Activated T-cell treated with anti-CD3 and anti-CD28 coated beads, Interleukin-2, amount 50 U/mL, for 48 hours (primary cell): ENCODE measurements at places on chromosomes 13 and 19.

- no peak for DNase-seq
These were observed 18.9 kb upstream of the IGFL1 start for GRCh38 chr19:46210669-46211068.

- no peak for DNase-seq
These were observed 165.5 kb downstream of the LACC1 start for GRCh38 chr13:44045180-44045562.

DNA sequence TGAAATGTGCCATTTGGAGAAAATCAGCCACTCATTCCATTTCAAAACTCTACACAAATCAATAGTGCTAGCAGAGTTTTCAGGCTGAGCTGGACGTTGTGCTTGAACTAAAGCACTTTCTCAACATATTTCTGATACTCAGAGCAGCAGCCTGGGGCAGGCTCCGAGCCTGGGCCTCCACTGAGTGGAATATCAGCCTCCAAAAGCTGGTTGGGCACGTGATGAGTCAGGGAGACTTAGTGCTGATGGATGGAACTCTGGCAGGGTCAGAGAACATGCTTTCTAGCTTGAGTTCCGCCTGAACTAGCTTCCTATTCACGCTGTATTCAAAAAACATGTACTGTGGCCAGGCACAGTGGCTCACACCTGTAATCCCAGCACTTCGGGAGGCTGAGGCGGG, 85.8 kb upstream of the PCDH8 start:
- no peak for DNase-seq

DNA sequence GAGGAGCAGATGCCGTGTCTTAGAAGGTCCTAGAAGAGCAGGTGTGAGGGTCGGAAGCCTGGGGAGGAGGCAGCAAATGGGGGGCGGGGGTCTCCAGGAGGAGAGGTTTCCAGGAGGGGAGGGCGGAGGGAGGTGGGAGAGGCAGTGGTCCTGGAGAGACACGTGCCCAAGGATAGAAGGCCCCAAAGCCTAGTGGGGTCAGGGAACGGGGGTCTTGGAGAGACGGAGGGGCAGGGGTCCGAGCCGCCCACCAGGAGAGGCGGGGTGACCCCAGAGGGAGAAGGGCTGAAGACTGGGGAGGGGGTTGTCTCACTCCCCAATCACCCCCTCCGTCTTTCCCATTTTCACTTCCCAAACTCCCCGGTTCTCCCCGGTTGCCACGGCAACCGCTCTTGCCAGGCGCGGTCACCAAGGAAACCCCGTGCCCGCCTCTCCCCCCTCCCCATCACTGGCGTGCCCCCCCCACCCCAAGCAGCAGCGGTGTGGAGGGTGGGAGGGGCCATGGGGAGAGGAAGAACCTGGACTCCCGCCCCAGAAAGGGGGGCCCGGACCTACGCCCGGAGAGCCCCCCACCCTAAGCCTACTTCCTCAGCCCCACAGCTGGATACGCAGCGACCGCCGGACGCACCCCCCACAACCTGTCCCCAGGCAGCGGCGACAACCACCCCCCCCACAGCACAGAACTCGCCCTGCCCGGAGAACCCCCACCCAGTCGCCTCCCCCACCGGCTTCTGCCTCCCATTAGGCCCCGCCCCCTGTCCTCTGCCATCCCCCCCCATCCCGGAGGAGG, 988 bp downstream of the LRRC4B start:
- DNase-seq: no peak

DNA sequence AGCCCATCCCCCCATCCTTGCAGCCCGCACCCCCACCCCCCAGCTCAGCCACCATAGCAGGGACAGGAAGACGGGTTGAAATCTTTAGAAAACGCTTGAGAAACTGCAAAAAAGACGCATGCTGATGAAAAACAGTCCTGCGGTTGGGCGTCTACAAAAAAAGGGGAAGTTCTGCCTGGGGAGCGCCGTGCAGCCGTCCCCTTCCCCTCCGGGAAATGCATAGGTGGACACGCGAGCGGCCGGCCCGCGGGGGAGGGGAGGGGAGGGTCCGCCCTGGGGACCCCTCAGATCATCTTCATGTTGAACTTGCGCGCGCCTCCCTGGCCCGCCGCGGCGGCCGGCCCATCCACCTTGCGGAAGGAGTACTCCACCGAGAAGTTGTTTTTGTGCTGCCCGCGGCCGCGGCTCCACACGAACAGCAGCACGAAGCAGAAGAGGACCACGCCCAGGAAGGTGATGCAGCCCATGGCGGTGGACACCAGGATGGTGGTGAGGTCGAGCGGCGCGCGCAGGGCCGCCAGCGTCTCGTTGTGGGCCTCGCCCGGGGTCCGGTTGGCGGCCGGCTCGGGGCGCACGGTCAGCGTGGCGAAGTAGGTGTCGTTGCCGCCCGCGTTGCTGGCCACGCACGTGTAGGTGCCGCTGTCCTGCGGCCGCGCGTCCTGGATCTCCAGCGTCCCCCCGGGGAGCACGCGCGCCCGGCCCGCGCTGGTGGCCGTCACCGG, 7.9 kb upstream of the PEAK3 start:
- peak; percentile 65 for DNase-seq
